ENCODE measurements at places on chromosomes 6 and 20.

DNA sequence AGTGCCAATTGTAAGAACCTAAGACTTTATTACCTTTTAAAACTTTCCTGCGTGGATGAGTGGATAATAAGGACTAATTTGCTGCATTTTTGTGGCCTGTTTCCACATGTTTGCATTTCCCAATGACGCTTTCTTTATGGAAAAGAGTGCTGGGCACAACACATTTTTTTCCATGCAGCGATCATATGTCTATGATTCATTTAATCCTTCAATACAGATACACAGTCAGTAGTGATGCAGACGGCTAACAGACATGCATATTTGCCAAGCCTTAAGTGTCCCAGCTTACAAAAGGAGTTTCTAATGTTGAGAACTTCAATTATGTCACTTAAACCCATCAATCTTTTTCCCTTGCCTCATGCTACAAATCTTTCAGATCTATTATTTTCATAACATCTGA is 239.8 kb upstream of the PREP start:
- H3K27me3 ChIP-seq: no peaks in the 10 kb centered on the region
- H3K4me3 ChIP-seq: no peak overlapping the region
- no peaks in the 10 kb centered on the region for H3K36me3 ChIP-seq
- DNase-seq: no peak

GRCh38 chr6:136547336-136547735 is 2.9 kb downstream of the MAP7 start:
- no peaks in the 10 kb centered on the region for H3K36me3 ChIP-seq
- H3K4me3 ChIP-seq: no peak overlapping the region
- H3K27me3 ChIP-seq: peaks cover 9% of the 10 kb centered on the region
- DNase-seq: no peak
- peaks cover 10% of the 10 kb centered on the region for H3K4me1 ChIP-seq

GRCh38 chr20:50321797-50322480 is 131.3 kb downstream of the CEBPB start:
- H3K27me3 ChIP-seq: no peaks in the 10 kb centered on the region
- H3K27ac ChIP-seq: peak overlapping the region; percentile 57
- H3K4me1 ChIP-seq: peaks cover 17% of the 10 kb centered on the region

DNA sequence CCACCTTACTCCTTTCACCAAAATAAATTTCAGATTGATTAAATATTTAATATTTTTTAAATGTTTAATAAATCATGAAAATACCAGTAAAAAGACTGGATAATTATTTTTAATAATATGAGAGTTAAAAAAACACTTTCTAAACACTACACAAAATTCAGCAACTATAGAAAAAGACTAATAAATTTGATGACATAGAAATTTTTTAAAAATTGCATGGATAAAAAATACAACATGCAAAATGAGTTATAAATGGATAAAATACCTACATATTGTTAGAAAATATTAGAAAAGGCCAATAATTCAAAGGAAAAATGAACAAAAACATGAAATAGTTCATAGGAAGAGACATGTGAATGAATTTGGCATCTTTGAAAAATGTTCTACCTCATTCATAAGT is 101.0 kb upstream of the EDN1 start:
- DNase-seq: no peak
- H3K36me3 ChIP-seq: no peaks in the 10 kb centered on the region
- no peaks in the 10 kb centered on the region for H3K27me3 ChIP-seq
- no peak overlapping the region for H3K4me3 ChIP-seq

DNA sequence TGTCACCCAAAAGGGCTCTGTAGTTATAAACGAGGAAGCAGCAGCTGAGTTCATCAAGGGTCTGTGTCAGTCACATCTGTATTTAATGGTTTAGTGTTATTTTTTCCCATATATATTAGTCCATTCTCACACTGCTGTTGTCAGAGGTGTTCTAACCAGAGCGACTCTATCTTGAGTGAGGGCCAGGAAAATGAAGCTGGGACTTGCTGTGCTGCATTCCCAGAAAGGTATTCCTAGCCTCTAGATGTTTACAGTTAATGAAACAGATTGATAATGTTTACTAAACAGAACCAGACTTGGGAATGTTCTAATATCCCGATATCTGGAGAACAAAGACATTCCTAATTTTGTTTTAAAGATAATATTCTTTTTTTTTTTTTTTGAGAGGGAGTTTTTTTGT is 48.0 kb upstream of the SEC63 start:
- H3K4me1 ChIP-seq: no peaks in the 10 kb centered on the region
- DNase-seq: no peak
- no peaks in the 10 kb centered on the region for H3K36me3 ChIP-seq
- no peak overlapping the region for H3K4me3 ChIP-seq

DNA sequence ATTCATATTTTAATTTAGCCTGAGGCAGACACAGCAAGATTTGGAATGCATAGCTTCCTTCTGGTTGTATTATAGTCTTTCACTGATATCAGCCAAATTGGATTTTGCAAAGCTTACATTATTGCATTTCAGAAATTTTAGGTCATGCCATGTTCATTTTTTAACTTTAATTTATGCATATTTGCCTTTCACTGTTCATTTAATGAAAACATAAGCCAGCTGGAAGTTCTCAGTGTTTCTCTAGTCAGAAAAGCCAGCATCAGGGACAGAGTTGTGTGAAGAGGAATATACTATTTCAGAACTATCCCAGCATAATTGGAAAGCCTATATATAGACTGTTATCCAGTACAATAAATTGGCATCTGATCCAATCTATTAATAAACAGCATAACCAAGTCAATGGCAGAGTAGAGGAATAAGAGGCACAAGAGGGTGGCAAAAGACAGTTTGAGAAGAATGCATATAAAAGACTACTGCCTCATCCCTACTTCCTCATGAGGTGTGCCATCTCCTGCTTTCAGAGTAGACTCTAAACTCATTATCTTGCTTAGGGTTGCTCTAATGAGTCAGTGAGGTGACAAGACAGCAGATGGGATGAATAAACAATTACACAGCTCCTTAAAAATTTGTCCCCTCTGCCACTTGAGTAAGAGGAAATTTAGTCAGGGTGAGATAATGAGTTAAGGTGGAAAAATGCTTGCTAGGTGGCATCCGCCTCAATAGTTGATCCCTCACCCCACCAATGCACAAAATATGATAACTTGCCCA is 159.8 kb upstream of the HCRTR2 start:
- no peak overlapping the region for H3K4me3 ChIP-seq
- DNase-seq: no peak
- no peaks in the 10 kb centered on the region for H3K36me3 ChIP-seq
- H3K4me1 ChIP-seq: peaks cover 12% of the 10 kb centered on the region

DNA sequence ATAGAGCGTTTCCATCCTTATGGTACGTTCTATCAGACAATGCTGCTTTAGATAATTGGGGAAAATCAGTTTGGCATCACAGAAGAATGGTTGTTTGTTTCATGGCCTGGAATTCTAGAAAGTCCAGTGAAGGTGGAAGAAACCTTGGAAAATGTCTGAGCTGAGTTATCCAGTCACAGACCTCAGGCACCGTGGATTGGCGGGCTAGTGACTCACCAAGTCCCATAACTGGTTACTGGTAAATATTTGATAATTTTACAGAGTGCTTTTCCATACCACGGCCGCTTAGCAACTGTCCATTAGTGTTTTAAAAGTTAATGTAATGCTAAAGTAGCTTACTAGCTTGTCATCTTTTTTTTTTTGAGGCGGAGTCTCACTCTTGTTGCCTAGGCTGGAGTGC is 99.4 kb downstream of the SLC35B3 start:
- H3K27ac ChIP-seq: no peak overlapping the region
- H3K36me3 ChIP-seq: no peaks in the 10 kb centered on the region
- no peaks in the 10 kb centered on the region for H3K27me3 ChIP-seq
- H3K4me3 ChIP-seq: no peak overlapping the region

Measured in psoas muscle (tissue), 8 donors.